ENCODE measurements at places on chromosomes 16 and 17. TPM values are rescaled to one million over a fixed set of nuclear protein-coding genes. Genes with fewer than 3 reads are reported as not detected.

The LRRC36 gene
- not detected for polyA plus RNA-seq

The CDH13 gene
- 0.13 TPM for polyA plus RNA-seq

The TSNAXIP1 gene
- not detected for polyA plus RNA-seq

The PPL gene
- not detected for polyA plus RNA-seq

The CDK3 gene
- not detected for polyA plus RNA-seq

The ITGB3 gene
- not detected for polyA plus RNA-seq

The MSLN gene
- polyA plus RNA-seq: not detected

The SLC16A11 gene
- polyA plus RNA-seq: 3.6 TPM

The DLX3 gene
- polyA plus RNA-seq: not detected

The KRT13 gene
- polyA plus RNA-seq: not detected

The FBXL20 gene
- 4.2 TPM for polyA plus RNA-seq

The TBC1D28 gene
- polyA plus RNA-seq: not detected

Data from naive B cell (primary cell).